ENCODE measurements at places on chromosomes 3 and 15. TPM values are rescaled to one million over a fixed set of nuclear protein-coding genes. Genes with fewer than 3 reads are reported as not detected.

MST1 gene
- total RNA-seq: 5.3 TPM

RASL12 gene
- 171 TPM for total RNA-seq

SLC6A1 gene
- total RNA-seq: 1.4 TPM

FBXL2 gene
- 23.8 TPM for total RNA-seq

HIGD2B gene
- total RNA-seq: not detected

SI gene
- not detected for total RNA-seq

STRA6 gene
- 0.16 TPM for total RNA-seq

MELTF gene
- 6.0 TPM for total RNA-seq

WDR93 gene
- total RNA-seq: not detected

VEPH1 gene
- not detected for total RNA-seq

GOLGA6L7 gene
- not detected for total RNA-seq

DAZL gene
- not detected for total RNA-seq

SLC24A5 gene
- not detected for total RNA-seq

MST1R gene
- total RNA-seq: 2.7 TPM

CYP19A1 gene
- 4.5 TPM for total RNA-seq

ECT2 gene
- 4.1 TPM for total RNA-seq

PIAS1 gene
- total RNA-seq: 43.6 TPM

P4HTM gene
- 22.0 TPM for total RNA-seq

NR2E3 gene
- total RNA-seq: 3.2 TPM

TGM4 gene
- not detected for total RNA-seq

ACAA1 gene
- 39.3 TPM for total RNA-seq

STRIT1 gene
- total RNA-seq: not detected

AMIGO3 gene
- total RNA-seq: not detected

DUOXA2 gene
- total RNA-seq: not detected

BFSP2 gene
- total RNA-seq: not detected

CHRFAM7A gene
- 11.9 TPM for total RNA-seq

BNC1 gene
- 0.13 TPM for total RNA-seq

KCNMB3 gene
- total RNA-seq: 3.6 TPM

PLCB2 gene
- 23.6 TPM for total RNA-seq

FBXO40 gene
- total RNA-seq: not detected

ALDH1A3 gene
- 7.0 TPM for total RNA-seq

RAB8B gene
- total RNA-seq: 47.9 TPM

PARP6 gene
- 63.1 TPM for total RNA-seq

GABRG3 gene
- total RNA-seq: not detected

CCR5 gene
- 5.7 TPM for total RNA-seq
